Left colon (tissue), 2 donors: ENCODE measurements at places on chromosomes 5 and 9. TPM values are rescaled to one million over a fixed set of nuclear protein-coding genes. Genes with fewer than 3 reads are reported as not detected.

GRCh38 chr9:20314981-20315380, 307.3 kb downstream of the MLLT3 start:
- DNase-seq: no peak

DNA sequence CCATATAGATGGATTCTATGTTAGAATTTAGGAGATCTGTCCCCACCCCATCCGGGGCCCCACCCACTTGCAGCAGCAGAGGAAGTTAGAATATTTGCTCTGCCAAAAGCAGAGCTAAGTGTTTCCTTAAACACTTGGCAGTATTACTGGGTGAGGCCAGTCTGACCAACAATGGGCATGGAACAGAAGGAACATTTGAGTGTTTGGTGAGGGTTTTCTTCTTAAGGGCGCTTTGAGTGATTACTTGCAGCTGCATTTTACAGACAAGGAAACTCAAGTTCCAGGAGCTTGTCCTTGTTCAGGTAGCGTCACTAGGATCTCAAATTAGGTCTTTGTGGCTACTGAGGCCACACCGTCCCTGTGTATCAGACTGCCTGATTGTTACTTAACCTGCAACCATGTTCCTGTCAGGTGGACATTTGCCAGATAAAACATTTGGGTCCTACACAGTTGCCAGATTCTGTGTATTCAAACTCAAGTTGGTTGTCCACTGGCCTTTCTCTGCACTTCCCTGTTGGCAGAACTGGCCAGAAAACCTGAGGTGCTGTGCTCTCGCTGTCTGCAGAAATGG, 59.3 kb downstream of the SLC46A2 start:
- DNase-seq: peak; percentile 80

DNA sequence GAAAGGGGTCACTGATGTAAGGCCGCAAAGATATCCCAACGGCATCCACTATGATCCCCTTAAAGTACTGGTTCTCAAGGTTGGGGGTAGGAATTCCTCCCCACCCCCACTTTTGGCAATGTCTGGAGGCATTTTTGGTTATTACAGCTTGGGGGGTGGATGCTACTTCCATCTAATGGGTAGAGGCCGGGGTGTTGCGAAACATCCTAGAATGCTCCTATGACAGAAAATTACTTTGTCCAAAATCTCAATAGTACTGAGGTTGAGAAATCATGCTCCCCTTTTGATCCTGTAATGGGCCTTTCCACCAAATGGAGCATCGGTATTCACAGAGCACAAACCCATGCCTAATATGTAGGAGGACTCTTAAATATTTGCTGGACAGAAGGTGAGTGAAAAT, 20.8 kb upstream of the TCERG1 start:
- no peak for DNase-seq

GRCh38 chr5:79122973-79123372, 11.4 kb downstream of the BHMT start:
- no peak for DNase-seq

DNA sequence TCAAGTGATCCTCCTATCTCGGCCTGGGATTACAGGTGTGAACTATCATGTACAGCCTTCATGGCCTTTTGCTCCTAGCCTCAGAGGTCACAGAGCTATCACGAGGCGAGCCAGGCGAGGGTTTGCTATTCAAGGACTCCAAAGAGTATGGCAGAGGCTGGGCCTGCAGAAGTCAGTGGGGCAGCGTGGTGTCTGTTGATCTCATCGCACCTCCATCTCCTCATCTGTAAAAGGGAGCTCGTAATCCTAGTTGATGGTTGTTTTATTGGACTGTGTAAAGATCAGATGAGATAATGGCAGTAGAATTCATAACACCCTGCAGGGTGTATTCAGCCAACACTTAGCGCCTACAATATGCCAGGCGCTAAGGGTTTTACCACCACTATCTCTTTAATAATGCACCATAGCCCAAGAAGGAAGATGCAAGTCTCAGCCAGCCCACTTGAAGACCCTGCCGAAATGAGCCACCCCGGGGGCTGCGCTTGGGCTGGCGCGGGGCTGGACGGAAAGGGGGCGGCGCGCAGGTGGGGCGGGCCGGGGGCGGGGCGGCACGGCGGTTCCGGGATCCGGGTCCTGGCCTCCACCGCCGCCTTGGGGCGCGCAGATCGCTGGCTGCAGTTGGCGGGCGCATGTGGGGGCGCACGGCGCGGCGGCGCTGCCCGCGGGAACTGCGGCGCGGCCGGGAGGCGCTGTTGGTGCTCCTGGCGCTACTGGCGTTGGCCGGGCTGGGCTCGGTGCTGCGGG, at the start of gene GALNT12:
GALNT12 (plus strand) TSS at position 601 of the 744 bp plus-strand sequence; CDS start at position 630, 29 bp downstream.
- peak; percentile 74 for DNase-seq

GRCh38 chr5:143229426-143229895, 174.0 kb downstream of the NR3C1 start:
- DNase-seq: no peak

DNA sequence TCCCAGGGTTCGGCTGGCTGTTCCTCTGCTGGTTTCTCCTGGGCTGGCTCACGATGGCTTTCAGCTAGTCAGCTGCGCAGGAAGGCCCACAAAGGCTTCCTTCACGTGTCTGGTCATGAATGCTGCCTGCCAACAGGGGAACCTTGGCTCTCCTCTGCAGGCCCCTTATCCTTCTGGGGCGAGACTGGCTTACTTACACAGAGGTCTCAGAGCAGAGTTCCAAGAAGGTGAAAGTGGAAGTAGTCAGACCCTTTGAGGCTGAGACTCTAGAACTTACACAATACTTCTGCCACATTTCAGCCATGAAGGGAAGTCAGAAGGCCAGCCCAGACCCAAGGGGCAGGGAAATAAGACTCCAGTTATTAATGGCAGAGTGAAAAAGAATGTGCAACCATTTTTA, 99.5 kb downstream of the LHFPL2 start:
- no peak for DNase-seq

- no peak for DNase-seq
Observed at GRCh38 chr5:154384480-154385235, 61.1 kb upstream of the SAP30L start.

DNA sequence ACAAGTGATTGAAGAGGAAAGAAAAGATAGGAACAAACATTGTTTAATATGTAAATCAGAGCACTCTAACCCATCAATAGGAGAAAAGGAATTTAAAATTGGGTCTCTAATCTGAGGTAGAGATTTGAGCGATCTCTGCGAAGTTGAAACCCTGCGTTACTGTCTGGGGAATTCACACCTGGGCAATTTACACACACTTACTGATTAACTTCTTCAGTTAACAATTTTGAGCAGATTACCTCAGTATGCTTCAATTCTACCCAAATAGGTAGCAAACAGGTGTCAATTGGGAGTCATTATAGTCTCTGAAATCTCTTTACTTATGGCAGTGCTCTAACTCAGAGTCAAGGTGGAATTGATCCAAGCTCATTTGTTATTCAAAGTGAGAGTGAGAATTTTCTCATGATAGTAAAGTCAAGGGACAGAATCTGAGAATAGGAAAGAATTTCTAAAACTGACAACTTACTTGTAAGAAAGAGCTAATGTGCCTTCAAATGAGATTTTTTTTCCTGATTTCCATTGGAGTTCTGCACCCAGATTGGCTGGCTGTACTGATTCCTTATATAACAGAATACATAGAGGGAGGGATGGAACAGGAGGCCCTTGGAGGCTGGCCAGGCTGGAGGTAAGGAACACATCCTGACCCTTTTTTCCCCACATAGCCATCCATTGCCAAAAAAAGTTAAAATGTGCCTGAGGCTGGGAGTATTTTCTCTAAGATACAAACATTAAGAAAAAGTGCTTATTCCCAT, 27.1 kb upstream of the IFNA14 start:
- DNase-seq: no peak

DNA sequence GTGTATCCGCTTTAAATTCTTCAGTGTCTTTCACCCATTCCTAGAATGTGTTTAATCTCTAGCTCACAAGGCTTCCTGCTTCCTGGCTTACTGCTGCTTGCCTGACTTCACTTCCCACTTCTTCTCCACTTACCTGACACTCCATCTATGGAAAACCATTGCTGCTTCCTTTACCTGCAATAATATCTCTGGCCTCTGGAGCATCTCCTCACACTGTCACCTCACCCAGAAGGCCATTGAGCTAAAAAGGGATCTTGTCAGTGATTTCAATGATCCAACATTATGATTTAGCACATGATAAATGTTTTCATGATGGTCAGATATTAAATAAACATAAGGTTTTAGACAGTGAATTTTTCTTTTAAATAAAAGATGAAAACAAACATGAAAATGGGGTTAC, 281.1 kb downstream of the MRPS30 start:
- no peak for DNase-seq

DNA sequence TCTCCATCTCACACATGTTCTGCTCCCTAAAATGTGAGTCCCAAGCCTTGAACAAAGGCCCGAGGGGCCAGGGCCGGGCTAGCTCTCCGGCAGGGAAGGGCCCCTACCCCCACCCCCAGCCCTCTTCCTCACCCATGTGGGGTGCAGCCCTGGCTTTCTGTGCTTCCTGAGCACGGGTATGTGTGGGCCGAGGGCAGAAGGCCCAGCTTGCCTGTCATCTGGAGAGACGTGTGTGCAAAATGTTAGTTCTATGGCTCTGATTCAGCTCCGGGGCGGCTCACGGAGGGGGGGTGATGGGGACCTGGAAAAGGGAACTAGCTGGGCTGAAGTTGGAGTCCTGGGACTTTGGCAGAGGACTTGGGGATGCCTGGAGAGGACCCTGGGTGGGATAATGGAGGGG, 90.3 kb upstream of the ARAP3 start:
- DNase-seq: no peak

DNA sequence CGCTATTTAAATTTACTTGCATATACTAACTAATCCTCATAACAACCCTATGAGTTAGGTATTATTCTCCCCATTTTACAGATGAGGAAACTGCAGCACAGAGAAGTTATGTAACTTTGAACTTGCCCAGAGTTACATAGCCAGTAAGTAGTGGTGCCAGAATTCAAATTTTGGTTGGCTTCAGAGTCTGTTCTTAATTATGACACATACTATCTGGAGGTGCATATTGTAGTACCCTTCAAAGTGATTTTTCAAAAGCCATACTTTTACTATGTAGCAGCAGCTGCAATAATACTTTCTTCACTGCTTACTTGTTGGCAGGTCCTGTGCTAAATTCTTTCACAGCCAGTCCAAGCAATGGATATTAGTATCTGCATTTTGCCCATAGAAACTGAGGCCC, 16.4 kb downstream of the MAN2A1 start:
- no peak for DNase-seq

- peak; percentile 1 for DNase-seq
Observed at GRCh38 chr5:132012371-132013005, 1.0 kb upstream of the ACSL6 start.

- DNase-seq: no peak
Observed at GRCh38 chr5:154333016-154333415, 112.8 kb upstream of the SAP30L start.

- no peak for DNase-seq
Observed at GRCh38 chr9:38057416-38058195, 11.4 kb downstream of the SHB start.

DNA sequence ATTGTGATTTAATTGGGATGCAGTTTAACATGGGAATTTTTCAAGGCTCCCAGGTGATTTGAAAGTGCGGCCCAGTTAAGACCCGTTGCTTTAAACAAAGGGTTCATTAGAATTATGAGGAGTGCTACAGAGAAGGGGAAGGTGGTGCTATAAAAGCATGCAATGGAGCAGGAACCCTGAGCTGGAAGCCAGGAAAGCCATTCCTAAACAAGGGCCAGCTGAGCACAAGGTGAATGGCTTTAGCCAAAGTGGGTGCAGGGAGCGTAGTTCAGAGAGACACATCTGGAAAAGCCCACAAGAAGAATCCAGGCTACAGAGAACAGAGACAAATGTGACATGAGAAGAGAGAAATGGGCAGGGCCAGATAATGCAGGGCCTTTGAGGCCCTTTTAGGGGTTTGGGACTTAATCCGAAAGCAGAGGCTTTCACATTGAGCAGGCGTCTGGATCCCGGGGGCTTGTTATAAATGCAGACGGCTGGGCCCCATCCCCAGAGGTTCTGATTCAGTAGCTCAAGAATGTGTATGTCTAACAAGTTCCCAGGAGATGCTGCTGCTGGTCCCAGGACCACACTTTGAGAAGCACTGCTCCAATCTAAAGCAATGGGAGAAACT, 138.1 kb upstream of the WWC1 start:
- DNase-seq: no peak

GRCh38 chr5:175610898-175611297, 47.0 kb upstream of the HRH2 start:
- no peak for DNase-seq

- no peak for DNase-seq
Observed at GRCh38 chr9:22052376-22052945, 43.4 kb upstream of the CDKN2B start.

- DNase-seq: no peak
Observed at GRCh38 chr5:84086511-84086910, 298.2 kb downstream of the EDIL3 start.

DNA sequence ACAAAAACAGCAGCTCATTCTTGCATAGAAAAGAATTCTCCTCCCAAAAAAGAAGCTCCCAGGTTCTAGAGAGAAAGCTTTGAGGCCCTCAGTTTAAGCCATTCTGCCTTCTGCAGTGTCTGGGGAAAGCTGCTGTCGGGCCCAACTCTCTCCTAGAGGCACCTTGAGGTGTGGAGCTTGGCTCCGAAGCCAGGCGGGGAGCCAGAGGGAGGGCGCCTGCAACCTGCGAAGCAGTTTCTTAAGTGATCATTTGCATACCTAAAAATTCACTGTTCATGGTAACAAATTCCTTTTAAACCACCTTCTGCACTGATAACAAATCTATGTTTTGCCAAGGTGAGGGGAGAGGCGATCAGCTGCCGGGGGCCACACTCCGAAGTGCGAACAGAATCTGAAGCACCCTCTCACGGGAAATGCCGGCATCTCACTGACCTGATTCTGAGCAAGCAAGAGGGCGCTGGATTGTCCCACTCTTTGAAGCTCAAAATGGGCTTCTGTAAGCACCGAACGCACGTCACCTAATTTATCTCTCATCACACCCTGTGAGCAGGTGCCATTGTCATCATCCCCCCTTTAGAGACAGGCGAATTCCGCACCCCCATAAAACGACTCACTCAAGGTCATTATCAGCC, 86.1 kb downstream of the GTF3C4 start:
- no peak for DNase-seq

- no peak for DNase-seq
Observed at GRCh38 chr9:73437758-73438157, 286.1 kb downstream of the ANXA1 start.

- DNase-seq: no peak
Observed at GRCh38 chr9:37669232-37669631, 18.5 kb downstream of the FRMPD1 start.

DNA sequence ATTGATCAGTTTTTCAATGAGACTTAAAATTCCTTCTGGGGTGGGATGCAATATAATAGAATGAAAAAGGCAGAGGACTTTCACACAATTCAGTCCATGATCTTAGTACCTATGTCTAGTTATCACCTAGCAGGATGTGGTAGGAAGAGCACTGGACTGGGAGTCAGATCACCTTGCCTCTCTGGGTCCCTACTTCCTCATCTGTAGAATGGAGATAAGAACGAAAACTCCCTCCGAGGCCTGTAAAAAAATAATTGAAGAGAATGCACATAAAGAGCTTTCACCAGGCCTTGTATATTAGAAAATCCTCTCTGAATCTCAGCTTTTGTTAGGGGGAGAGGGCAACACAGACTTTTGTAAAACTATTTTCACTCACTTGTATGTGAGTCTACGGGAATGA, 681 bp upstream of the TMEFF1 start:
- no peak for DNase-seq

- no peak for DNase-seq
Observed at GRCh38 chr9:16154521-16155078, 601.8 kb downstream of the CCDC171 start.

SLC6A18 gene
- not detected for total RNA-seq

SYK gene
- total RNA-seq: 59.7 TPM

ADAMTSL1 gene
- 18.9 TPM for total RNA-seq

F2RL2 gene
- 0.84 TPM for total RNA-seq

PTPRD gene
- total RNA-seq: 107 TPM

CCL27 gene
- not detected for total RNA-seq

ECM2 gene
- total RNA-seq: 2.9 TPM

ACTBL2 gene
- not detected for total RNA-seq
